ENCODE measurements at places on chromosomes 7 and 10.

GRCh38 chr10:13722747-13723653 is 136.2 kb downstream of the PRPF18 start:
- no peak for DNase-seq

DNA sequence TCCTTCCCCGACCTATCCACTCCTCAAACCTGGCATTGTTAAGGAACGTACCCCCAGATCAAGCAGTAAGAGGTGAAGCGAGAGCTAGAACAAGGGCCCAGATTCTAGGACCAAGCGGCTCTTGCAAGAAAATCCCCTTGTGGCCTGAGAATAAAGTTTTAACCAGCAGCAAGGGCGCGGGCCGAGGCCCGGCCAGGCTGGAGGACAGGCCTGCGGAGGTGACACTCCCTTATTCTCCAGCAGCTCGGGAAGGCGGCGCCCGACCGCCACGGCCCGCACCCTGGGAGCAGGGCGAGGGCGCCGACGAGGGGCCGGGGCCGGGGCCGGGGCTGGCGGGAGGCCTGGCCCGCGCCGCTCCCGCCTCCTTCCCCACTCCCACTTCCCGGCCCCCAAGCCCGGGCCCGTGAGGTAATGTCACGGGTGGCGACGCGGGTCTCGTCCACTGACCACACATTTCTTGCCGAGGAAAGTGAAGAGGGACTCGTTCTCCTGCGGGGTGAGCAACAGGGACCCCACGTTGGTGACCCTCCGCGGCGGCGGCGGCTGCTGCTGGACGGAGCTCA is 551 bp downstream of the WASL start:
- DNase-seq: no peak

GRCh38 chr7:129616530-129616929 is 5.0 kb downstream of the NRF1 start:
- no peak for DNase-seq

DNA sequence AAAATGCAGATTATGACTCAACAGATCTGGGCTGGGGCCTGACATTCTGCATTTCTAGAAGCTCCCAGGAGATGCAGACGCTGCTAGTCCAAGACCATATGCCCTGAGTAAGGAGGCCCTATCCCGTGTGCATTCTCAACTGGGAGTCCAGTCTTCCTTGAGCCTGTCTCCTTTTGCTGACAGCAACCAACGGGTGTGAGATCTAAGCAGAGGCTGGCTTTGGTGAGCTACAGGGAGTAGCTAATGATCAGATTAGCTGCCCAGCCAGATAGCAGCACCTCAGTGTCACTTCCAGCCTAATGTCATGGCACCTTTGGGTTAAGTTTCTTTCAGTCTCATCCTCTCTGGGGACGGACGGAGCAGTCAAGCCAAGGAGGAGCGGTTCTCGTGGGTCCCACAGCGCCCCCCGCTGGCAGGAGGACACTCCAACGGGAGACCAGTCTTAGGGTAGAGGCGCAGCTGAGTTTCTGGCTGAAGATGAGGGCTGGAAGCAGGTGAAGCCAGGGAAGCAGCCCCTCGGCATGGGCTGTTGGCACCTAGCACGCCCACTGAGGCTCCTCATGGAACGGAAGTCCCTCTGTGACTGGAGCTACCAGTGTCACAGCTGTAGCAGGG is 154.0 kb downstream of the CCDC3 start:
- DNase-seq: no peak

DNA sequence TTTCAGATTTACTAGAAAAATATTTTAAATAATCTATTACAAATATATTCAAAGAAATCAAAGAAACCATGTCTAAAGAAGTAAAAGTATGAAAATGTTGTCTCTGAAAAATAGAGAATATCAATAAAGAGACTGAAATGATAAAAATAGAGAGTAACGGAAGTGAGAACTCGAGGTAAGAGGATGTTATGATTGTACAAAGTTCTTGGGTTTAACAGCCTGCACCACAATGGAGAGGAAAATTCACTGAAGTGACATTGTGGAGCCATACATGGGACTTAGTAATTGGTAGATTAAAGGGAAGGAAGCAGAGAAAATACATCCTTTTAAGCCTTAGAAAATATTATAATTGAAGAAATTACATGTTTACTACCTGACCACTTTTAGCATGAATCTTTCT is 77.9 kb downstream of the THSD7A start:
- no peak for DNase-seq

DNA sequence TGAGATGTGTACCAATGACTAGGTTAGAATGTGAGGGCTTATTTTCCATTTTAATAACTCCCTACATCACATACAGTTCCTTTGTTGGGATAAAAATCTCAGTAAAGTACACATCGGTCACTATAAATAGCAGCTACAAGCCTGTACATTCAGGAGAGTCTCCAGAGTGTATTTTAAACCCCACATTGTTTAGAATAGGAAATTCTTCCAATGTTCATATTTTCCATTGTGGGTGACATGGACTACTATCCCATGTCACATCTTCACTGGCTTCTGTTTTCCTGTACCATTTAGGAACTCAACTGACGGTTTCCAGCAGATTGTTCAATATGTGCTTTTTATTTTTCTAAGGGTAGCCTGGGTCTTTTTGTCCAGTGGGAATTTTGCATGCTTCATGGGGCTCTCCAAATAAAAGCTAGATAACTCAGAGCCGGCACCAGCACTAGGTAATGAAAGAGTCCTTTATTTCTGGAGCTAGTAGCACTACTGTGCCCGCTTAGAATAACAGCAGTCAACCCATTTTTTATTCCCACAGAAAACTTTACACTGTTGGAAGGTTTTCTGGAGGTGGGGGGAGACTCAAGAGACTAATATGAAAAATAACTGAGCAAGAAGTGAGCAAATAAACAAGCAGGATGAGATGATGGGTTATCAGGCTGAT is 100.5 kb downstream of the CALD1 start:
- DNase-seq: no peak

DNA sequence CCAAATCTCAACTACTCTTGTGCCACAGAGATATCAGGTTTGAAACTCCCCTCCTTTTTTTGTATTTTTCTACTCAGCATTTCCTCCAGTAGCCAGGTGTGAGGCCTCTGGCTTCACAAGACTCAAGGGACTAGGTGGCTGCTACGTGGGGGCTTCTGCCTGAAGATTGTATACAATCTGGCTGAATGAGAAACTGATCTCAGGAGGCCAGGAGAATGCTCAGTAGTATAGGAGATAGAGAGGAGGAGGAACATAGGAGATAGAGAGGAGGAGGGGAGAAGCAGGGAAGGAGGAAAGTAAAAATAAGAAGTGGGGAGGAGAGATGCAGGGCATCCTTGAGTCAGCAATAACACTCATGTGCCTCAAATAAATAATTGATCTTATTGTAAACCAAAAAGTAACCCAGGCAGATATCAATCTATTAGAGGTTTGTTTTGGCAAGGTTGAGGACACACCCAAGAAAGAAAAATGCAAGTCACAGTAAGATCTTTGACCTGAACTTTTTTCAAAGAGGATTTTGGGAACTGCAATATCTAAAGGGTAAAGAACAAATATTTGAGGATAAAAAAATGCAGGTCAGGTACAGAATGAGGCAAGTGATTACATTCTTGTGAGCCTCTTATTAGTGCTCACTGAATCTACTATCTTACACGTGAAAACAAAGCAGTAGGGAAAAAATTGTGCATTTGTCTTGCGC is 36.8 kb downstream of the AKR1C8 start:
- no peak for DNase-seq

DNA sequence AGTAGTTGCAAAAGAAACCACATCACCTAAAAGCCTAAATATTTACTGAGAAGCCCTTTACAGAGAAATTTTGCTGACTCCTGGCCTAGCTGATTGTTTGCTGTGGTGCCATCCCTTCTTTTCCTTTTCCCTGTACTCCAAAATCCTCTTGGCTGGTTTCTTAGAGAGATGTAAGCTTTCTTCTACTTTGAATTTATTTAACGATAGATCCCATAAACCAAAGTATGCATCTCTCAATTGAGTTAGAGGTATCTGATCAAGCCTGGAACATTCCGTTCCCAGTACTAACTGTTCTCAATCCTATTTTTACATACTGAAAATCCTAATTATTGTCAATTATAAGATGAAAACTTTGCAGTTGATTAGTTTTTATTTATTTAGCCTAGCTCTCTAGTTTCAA is 6.3 kb downstream of the TMEM60 start:
- no peak for DNase-seq

DNA sequence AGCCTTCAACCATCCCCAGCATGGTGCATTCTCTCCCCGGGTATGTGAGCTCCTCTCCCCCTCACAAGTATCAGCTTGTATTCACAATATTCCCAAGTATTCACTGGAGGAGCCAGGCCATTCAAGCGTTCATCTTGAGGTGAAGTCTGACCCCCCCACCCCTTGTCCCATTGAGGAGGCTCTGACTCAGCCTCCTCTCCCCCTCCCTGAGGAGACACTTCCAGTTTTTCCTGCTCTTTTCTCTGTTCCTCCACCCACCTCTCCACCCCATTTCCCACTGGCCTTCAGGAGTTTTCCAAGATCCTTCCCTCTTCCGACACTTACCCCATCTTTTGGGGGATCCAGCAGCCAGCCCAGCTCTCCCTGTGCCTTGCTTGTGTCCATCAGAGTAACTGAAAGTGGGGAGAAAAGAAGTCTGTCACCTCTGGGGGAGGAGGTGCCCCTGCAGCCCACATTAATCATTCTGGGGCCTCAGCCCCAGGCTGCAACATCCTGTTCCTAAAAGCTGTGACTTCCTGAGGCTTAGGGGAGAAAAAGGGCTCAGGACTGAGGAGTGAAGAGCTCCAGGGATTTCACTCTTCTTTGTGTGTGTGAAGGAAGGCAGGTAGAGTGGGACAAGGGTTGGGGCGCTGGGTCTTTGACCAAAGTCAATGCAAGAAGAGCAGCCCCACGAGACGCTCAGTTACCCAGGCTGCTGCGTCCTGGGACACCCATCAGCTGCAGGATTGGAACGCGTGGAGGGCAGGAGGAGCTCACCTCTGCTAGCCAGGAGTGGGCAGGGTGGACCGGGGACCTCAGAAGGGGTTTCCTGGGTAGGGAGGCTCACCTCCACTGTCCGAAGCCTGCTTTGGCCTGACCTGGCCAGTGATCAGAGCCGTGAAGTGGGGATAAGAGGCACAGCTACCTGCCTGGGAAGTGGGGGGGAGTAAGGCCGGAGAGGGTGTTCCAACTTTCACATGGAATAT is 1.1 kb downstream of the EPHA1 start:
- DNase-seq: no peak

GRCh38 chr7:149467321-149467859 is 6.5 kb upstream of the ZNF777 start:
- no peak for DNase-seq

DNA sequence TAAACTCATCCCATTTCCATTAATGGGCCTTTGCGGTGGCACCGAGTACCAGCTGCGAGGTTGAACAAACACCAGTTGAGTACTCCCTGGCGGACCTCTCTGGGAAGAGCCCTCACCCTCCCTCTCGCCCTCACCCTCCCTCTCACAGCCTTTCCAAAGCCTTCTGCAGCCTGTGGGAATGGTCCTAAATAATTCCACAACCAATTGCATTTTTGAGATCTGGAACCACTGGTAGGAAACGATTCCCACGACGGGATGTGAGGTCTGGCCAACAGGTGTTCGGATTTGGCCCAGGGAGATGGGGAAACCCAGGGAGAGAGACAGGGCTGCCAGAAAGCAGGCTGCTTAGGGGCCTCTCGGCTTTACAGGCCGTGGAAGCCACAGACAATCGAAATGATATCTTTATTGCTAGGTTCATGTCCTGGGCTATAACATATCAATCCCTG is 5.3 kb downstream of the PTF1A start:
- no peak for DNase-seq

DNA sequence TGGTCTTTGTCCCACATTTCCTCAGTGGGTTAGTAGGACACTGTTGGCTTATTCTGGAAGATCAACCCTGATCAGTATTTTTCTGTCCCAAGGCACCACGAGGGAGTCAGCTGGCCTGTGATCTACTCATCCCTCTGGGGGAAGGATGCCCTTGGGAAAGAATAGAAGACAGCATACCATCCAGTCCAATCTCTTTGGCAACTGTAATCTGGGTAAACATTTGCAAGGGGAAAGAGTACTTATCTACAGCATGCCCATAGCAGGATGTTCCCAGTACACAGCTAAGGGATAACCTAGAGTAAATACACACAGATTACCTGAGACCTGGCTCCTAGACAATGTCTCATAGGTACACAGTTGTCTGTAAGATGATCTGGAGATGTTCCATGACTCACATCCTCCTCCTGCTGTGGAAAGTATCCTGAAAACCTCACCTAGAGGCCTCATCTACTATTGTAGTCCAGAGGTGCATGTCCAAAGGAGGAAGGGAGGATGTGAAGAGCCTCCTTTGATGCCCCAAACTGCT is 134.3 kb upstream of the VWC2 start:
- DNase-seq: no peak

GRCh38 chr7:111697771-111698170 is 135.5 kb upstream of the IMMP2L start:
- no peak for DNase-seq

GRCh38 chr7:1437155-1437880 is 22.0 kb downstream of the MICALL2 start:
- DNase-seq: no peak

DNA sequence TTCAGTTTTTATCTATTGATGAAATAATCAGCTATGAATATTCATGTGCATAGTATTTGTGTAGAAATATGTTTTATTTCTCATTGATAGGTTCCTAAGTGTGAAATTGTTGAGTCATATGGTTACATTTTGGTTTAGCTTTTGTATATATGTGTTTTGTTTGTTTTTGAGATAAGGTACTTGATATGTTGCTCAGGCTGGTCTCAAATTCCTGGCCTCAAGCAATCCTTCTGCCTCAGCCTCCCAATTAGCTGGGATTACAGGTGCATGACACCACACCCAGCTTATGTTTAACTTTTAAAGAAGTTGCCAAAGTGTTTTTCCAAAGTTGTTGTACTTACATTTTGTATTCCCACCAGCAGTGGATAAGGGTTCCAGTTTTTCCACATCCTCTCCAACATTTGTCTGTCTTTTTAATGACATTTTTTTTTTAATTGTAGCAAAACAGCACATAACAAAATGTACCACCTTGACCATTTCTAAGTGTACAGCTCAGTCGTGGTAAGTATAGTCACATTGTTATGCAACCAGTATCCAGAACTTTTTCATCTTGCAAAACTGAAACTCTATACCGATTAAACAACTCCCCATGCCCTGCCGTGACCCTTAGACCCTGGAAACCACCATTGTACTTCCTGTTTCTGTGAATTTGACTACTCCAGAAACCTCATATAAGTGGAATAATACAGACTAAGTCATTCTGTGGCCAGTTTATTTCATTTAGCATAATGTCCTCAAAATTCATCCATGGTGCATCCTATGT is 12.6 kb upstream of the UBE2D1 start:
- no peak for DNase-seq

GRCh38 chr10:100723770-100724530 is 21.4 kb upstream of the PAX2 start:
- DNase-seq: no peak
